Large intestine (tissue), 12 donors: ENCODE measurements at places on chromosomes 12 and 14. TPM values are rescaled to one million over a fixed set of nuclear protein-coding genes. Genes with fewer than 3 reads are reported as not detected.
A peak's percentile ranks its signal among the peaks of the same experiment; 100 is the strongest.

DNA sequence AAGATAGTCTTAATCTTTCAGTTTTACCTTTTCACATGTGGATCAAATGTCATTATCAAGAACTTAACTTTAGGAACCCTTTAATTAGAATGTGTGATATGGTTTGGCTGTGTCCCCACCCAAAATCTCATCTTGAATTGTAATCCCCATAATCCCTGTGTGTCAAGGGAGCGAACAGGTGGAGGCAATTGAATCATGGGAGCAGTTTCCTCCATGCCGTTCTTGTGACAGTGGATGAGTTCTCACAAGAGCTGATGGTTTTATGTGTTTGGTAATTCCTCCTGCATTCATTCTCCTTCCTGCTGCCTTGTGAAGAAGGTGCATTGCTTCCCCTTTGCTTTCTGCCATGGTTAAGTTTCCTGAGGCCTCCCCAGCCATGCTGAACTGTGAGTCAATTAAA is 160.6 kb downstream of the MON2 start:
- H3K27me3 ChIP-seq: peaks cover 18% of the 10 kb centered on the region
- DNase-seq: no peak
- no peak overlapping the region for H3K27ac ChIP-seq
- no peaks in the 10 kb centered on the region for H3K36me3 ChIP-seq

GRCh38 chr14:52977798-52978197 is 26.9 kb upstream of the FERMT2 start:
- H3K27ac ChIP-seq: no peak overlapping the region
- no peak overlapping the region for H3K4me3 ChIP-seq
- H3K4me1 ChIP-seq: no peaks in the 10 kb centered on the region
- H3K36me3 ChIP-seq: no peaks in the 10 kb centered on the region
- no peak for DNase-seq
- no peaks in the 10 kb centered on the region for H3K27me3 ChIP-seq

- H3K27ac ChIP-seq: no peak overlapping the region
- no peak overlapping the region for H3K4me3 ChIP-seq
- H3K27me3 ChIP-seq: no peaks in the 10 kb centered on the region
- DNase-seq: no peak
- no peaks in the 10 kb centered on the region for H3K36me3 ChIP-seq
Measured at GRCh38 chr12:27285403-27285802, 41.3 kb downstream of the STK38L start.

DNA sequence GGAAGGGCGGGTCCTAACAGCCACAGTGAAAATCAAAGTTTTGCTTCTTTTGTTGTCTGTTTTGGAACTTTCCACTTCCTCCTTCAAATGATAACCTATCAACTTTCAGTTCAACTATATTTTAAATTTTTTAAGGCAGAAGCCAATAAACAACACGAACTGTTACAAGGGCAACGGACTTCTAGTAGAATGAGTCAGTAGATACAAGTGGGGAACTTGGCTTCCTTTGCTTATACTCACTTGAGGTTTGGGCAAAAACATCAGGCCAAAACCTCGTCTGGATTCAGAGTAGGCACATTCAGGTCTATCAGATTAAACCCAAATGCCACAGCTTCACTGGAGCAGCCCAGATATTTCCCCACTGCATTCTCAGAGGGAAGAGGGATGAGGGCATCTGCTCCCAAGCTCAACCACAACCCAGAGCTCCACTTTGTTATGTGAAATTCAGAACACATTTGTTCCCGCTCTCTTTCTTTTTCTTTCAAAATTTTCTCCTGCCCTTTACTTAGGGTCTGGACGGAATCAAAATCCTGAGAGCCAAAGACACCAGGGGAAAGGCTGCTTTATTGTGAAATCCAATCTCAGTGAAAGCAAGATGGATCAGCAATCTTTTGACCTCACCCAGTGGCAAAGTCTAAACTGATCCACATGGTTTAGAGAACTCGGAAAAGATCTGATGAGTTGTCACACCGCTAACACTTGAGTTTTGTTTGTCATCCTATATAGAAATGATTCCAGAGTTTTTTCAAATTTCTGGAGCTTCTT is 152.5 kb upstream of the BTG1 start:
- H3K4me1 ChIP-seq: peaks cover 3% of the 10 kb centered on the region
- H3K36me3 ChIP-seq: no peaks in the 10 kb centered on the region
- H3K27ac ChIP-seq: no peak overlapping the region
- no peaks in the 10 kb centered on the region for H3K27me3 ChIP-seq
- no peak overlapping the region for H3K4me3 ChIP-seq

DNA sequence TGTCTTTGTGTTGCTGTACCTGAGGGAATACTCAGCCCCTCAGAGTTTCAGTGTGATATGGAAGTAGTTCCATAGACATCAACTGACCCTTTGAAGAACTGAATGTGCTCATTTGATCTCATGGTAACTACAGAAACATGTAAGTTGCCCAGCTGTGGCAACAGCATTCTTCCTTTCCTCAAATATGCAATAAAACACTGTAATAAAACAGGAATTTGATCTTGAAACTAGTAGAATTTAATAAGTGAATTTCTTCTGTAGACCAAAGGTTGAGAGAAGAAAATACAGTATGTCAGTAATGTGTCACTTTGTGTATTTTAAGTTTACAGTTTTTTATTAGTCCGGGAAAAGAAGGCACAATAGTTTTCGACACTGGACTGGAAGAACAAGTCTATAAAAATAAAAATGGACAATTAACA is 31.9 kb downstream of the KCTD10 start:
- H3K27ac ChIP-seq: no peak overlapping the region
- no peaks in the 10 kb centered on the region for H3K4me1 ChIP-seq
- peaks cover 31% of the 10 kb centered on the region for H3K36me3 ChIP-seq
- H3K27me3 ChIP-seq: no peaks in the 10 kb centered on the region
- no peak overlapping the region for H3K4me3 ChIP-seq

DNA sequence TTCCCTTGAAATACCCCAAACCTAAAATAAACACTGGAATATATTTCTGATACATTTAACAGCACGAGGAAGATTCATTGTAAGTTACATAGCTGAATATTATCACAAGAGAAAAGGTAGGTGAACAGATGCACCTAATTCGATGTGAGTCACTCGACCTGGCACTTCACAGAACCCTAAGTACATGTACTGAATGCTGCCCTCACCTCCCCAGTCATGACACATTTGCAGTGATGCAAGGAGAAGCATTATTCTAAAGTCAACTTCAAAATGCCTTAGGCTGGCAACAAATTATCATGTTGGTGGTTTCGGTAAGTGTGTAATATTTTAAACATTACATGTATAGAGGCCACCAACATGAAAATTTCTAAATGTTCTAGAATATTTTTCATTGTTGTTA is 35.2 kb upstream of the TMTC2 start:
- no peaks in the 10 kb centered on the region for H3K4me1 ChIP-seq
- H3K27me3 ChIP-seq: no peaks in the 10 kb centered on the region
- no peak overlapping the region for H3K4me3 ChIP-seq
- H3K27ac ChIP-seq: no peak overlapping the region
- no peaks in the 10 kb centered on the region for H3K36me3 ChIP-seq

The ABHD12B gene
- 0.52 TPM for polyA plus RNA-seq

DNA sequence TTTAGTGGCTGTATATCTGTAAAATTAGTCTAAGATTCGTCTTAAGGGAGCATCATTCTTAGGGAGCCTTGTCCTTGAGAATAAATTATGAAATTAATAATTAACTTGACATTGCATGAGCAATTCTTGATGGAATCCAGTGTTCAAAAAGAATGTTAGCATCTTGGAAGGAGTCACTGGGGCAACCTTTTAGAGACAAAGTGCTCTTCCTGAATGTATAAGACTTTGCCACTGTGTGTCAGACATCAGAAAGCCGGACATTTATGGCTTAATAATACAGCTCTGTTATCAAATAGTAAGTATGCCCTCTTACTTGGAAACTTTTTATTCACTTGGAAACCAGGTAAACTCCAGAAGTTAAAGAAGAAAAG is 83.3 kb downstream of the CCER1 start:
- H3K27ac ChIP-seq: no peak overlapping the region
- H3K27me3 ChIP-seq: no peaks in the 10 kb centered on the region
- H3K4me1 ChIP-seq: no peaks in the 10 kb centered on the region
- H3K4me3 ChIP-seq: no peak overlapping the region
- DNase-seq: no peak
- no peaks in the 10 kb centered on the region for H3K36me3 ChIP-seq

DNA sequence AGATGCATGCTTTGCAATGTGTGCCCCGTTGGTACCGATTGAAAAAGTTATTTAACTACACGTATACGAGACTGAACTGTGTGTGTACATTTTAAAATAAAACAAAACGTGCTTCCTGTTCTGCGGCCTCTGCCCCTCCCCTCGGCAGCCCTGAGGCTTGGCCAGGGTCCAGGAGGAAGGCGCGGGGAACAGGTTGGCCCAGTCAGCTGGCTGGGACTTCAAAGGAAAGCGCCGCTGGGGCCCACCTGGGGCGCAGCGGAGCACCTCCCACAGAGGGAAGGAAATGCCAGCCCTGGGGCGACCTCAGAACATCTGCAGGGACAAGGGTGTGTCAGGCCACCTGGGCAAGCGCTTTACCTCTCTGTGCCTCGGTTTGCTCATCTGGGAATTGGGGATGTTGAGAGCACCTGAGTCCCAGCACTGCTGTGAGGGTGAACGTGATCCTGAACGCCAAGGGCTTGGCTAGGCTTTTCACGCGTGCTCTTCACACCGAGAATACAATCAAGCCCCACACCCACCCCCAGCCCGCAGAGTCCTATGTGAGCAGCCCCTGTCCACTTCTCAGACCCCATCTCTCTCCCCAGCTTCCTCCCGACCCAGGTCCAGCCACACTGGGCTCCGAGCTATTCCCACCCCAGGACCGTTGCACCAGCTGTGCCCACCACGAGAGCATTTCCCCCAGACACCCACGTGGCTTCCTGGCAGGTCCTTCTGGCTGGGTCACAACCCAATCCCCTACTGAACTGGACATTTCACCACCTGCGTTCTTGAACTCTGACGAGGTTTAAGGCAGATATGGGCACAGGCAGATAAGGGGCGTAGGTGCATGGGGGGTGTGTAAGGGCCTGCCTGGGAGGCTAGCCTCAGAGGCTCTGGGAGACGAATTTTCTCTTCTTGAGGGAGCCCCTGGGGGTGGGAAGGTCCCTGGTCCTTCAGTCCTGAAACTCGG is 41.9 kb upstream of the NCOR2 start:
- no peak overlapping the region for H3K4me3 ChIP-seq
- DNase-seq: peak; percentile 98
- H3K27ac ChIP-seq: peak overlapping the region; percentile 74
- no peaks in the 10 kb centered on the region for H3K36me3 ChIP-seq

- H3K27ac ChIP-seq: no peak overlapping the region
- no peak for DNase-seq
- H3K4me1 ChIP-seq: no peaks in the 10 kb centered on the region
- H3K4me3 ChIP-seq: no peak overlapping the region
Measured at GRCh38 chr14:63840981-63841380, 11.8 kb upstream of the SYNE2 start.

DNA sequence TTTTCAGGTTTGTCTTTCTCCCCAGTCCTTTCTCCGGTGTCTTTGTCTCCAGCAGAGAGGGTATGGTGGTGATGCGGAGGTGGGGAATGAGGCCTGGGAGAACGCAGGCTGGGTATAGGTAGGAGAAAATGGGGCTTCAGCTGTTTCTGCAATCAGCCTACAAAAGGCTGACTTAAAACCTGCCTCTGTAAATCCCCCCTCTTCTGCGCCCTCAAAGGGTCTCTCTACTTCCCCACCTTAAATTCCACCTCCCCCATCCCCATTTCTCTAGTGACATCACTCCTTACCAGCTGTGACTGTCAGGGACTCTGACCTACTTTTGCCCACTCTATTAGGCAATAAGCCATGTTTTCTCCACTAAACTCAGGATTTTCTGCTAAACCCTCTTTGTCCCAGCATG is 8.1 kb upstream of the RIMKLB start:
- no peak overlapping the region for H3K4me3 ChIP-seq
- peaks cover 9% of the 10 kb centered on the region for H3K4me1 ChIP-seq
- DNase-seq: no peak

The NAV3 gene
- polyA plus RNA-seq: 4.8 TPM

DNA sequence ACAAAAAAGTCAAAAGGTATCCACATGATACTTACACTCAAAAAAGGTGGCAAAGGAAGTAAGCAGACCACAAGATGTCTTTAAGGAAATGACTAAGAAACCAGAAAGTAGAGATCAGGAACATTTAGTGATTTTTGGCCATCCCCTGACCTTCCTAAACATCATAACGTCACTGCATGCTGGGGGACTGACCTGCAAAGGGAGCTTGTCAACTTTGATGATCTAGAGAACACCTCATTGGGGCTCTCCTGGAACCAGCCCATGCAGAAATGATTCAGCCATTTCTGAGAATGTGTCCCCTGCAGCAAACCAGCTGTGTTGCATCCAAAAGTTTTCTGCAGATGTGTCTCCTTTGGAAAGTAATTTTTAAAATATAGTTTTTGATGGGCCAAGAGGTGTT is 152.2 kb upstream of the RASSF8 start:
- H3K4me1 ChIP-seq: no peaks in the 10 kb centered on the region
- DNase-seq: no peak
- H3K27me3 ChIP-seq: no peaks in the 10 kb centered on the region
- H3K4me3 ChIP-seq: no peak overlapping the region

The DBX2 gene
- polyA plus RNA-seq: 0.01 TPM

DNA sequence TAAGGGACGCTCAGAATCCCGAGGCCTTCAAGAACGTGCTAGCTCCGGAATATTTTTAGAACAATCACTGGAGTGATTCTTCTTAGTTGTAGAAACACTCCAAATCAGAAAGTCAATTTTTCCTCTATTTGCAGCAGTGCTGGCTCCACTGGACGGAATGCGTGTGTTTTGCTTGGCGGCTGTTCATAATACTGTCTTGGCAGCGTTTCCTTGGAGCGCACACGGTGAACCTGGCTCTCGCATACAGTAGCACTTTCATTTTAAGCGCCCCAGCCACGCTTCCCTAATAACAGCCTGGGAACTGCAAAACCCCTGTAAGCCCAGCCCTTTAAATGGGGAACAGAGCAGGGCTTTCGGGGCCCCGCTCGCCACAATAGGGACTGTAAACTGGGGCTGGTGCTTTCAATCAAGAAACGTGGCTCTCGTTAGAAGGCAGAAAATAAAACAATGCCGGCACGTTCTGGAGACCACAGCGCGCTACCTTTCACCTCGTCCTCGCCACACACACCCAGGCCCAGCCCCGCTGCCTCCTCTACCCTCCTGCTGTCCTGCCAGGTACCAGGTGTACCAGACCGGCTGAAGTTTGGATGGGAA is 79.9 kb downstream of the BCL11B start:
- peak overlapping the region; percentile 2 for H3K4me3 ChIP-seq
- no peaks in the 10 kb centered on the region for H3K36me3 ChIP-seq
- no peaks in the 10 kb centered on the region for H3K27me3 ChIP-seq

DNA sequence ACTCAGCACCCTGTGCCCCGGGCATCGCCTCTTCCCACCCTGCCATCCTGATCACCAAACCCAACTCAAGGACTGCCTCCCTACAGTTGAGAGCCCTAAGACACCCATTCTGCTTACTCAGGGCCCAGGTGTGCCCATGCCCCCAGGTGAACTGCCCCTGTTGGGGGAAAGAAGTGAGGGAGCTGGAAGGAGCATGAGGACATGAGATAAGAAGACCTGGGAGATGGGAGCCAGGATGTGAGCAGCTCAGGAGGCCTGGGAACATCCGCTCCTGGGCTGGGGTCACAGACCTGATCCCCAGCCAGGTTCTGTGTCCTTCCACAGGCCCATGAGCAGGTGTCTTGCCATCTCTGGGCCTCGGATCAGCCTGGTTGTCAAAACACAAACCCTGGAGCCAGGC is 6.6 kb downstream of the RAPGEF3 start:
- no peak overlapping the region for H3K4me3 ChIP-seq
- H3K4me1 ChIP-seq: no peaks in the 10 kb centered on the region
- DNase-seq: no peak
- H3K36me3 ChIP-seq: no peaks in the 10 kb centered on the region

GRCh38 chr12:56721216-56721615 is 3.9 kb downstream of the NACA start:
- H3K4me3 ChIP-seq: no peak overlapping the region
- H3K4me1 ChIP-seq: peaks cover 38% of the 10 kb centered on the region
- DNase-seq: no peak
- H3K36me3 ChIP-seq: peaks cover 51% of the 10 kb centered on the region
- no peak overlapping the region for H3K27ac ChIP-seq

The GPN3 gene
- 16.2 TPM for polyA plus RNA-seq

The SLC25A21 gene
- polyA plus RNA-seq: 0.58 TPM

The IFNG gene
- polyA plus RNA-seq: 0.13 TPM
